ENCODE measurements at places on chromosomes 3 and 15.

DNA sequence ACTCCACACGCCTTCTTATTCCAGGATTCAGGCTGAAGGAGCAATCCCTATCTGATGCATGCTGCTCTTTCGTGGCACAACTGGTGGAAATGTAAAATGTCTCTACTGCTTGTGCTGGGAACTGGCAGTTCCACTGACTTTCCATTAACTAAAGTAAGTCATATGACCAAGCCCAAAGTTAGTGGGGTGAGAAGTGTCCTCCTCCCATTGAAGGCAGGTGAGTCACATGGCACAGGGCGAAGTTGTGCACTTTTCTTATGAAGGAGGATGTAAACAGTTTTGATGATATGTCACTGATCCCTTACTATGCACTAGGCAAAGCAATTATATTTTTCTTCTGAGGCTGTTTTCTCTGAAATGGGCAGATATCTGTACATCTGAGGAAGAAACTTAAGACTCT lies 51.6 kb downstream of the SLC7A14 start:
- DNase-seq = no peak

- DNase-seq = no peak
These were observed 151.5 kb downstream of the LRRK1 start for GRCh38 chr15:101070502-101071273.

- peak; percentile 40 for DNase-seq
These were observed 14.9 kb downstream of the PLEKHO2 start for GRCh38 chr15:64856429-64857145.

DNA sequence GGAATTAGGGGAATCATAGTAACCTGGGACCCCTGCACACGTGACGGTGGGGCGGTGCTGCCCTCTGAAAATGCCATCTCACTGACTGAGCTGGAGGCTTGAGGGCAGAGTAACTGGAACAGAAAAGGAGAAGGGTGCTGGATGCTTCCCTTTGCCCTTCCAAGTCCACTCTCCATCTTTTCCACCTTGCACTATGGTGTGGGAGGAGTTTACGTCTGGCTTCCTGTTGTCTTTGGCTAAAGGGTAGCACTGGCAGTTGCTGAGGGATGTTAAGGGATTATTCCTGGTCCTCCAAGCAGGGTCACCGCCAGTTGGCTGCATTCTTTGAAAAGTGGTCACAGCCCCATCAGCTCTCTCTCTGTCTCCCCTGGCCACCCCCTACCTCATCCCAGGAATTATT lies 129.4 kb upstream of the SNTN start:
- DNase-seq = no peak

DNA sequence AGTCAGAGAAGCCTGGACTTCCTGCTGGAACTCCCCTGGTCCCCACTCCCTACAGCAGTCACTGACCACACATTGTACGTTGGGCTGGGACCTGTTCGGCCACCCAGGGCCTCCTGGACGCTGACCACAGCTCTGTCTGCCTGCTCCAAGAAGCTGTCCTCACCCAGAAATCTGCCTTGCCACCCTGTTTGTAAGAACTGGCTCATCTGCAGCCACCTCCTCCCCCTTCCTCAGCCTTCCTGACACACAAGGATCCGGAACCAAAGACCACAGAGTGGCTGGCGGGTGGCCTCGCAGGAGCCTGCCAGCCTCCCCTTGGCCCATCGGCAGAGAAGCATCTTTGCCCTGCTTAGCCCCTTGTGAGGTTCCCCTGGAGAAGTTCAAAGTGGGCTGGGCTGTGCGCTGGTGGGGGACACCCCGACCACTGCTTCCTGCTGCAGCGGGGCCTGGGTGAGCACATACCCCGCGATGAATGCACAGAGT lies 91.9 kb downstream of the PCSK6 start:
- no peak for DNase-seq

DNA sequence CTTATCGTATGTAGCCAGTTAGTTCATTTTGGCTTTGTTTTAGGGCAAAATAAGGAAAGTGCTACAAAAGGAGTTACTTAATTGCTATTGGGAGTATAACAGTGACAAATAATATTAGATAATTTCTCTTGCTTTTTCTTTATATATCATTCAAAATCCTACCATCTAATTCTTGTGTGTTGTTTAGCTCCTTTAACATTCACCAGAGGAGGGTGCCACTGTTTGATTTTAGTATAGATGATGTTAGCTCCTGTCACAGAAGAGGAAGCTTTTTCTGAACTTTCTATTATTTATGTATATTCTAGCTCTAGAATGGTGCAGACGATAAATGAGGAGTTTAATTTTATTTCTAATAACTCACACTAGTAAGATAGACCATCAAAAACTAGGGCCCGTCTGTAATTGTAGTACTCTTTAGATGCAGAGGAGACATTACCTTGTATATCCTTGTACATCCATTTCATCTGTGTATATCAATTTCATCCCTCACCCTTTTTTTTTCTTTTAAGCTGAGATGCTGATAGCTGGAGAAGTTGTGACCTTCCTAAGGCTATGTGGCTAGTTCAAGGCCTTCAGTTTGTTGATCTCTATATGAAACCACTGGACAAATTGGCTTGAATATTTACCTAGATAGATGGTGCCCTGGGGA lies 3.0 kb downstream of the PPM1L start:
- DNase-seq = no peak

GRCh38 chr3:128021768-128022372 lies 30.4 kb upstream of the SEC61A1 start:
- no peak for DNase-seq

DNA sequence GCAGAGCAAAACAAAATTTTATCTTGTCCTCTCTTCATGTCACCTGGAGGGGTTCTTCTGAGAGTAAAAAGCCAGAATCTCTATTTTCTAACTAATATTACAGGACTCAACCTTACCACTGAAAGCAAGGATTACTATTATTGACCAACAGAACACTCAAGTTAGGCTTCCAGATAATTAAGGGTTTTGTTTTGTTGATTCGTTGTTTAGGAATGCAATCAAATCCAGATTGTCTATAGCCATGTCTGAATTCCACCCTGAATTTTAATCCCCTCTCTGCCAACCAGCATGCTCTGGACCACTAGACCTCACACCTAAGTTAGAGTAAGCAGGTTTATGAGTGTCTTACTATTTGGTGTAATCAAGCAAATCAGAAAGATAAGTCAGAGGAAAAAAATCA lies 90.7 kb downstream of the PEAK1 start:
- DNase-seq = no peak

DNA sequence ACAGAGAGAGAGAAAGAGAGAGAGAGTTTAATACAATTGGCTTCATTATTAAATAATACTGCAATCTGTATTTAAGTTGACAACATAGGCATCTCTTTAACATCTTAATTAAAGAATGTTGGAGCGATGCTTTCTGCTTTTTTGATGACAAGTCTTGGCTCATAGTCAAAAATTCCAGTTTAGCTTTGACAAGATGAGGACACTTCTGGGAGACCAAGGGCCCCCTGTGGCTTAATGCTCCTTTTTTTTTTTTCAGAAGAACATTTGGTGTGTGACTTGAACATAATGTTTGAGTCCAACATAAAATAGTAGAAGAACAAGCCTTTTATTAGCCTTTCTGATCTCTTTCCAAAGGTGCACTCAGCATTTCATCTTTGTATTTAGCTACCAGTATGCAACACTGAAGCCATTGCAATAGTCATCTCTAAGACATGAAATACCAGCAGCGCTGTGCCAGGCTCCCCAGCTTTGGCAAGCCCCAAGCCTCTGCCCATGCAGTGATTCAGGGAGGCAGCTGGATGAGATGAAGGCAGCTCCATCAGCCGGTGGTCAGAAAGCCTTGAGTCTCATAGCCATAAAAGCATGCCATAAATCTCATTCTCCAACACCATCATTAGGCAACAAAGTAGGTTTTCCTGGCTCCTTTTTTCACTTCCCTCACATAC lies 349.4 kb upstream of the SEMA6D start:
- DNase-seq = no peak

GRCh38 chr3:153142961-153143360 lies 19.1 kb upstream of the RAP2B start:
- no peak for DNase-seq

GRCh38 chr3:49104052-49104426 lies 518 bp downstream of the QARS1 start:
- DNase-seq = no peak

- DNase-seq = no peak
These were observed 97.1 kb downstream of the MINAR1 start for GRCh38 chr15:79529157-79529785.

DNA sequence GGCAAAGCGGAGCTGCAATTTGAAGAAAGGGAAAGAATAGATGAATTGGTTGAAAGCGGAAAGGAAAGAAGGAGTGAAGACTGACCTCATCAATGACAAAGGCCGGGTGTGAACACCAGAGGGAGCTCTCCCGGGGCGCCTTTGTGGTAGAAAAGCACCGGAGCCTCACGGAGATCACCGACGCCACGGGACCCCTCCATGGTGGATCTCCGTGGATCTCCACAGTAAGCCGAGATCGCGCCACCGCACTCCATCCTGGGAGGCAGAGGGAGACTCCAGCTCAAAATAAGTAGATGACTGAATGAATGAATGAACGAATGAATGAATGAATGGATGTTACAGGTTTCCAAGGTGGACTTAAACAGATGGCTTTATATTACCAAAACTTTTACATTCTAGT lies 25.0 kb downstream of the GPR160 start:
- DNase-seq = no peak

DNA sequence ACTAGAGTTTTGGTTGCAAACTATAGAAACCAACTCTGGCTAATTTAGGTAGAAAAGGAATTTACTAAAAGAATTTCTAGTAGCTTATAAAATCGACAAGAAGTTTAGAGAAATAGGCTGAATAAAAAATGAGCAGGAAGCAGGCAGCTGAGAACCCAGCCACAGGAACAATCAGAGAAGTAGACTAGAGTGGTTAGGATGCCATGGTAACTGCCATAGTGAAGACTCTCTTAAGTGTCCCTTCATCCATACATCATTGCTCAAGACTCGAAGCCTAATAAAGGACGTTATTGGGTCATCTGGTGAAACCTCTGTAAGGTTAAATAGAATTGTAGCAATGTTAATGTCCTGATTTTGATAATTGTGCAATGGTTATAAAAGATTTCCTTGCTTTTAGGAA lies 13.8 kb downstream of the AVEN start:
- no peak for DNase-seq

GRCh38 chr15:94298364-94298763 lies 67.0 kb downstream of the MCTP2 start:
- no peak for DNase-seq

DNA sequence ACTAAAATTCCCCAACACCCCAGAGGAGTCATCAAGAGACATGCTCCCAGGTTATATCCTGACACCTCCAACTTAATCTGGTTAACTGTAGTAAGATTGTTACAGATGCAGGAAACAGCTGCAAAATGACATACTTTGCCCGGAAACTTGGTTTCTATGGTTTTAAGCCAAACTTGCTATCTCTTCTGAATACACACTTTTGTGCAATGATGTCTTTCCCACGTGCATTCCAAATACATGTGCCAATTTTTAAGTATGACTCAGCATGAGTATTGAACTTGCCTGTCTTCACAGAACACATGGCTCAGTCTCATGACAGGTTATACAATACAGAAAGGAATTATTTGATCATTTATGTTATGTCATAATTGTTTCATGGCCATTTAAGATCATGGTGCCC lies 207.0 kb upstream of the DCBLD2 start:
- peak; percentile 6 for DNase-seq

DNA sequence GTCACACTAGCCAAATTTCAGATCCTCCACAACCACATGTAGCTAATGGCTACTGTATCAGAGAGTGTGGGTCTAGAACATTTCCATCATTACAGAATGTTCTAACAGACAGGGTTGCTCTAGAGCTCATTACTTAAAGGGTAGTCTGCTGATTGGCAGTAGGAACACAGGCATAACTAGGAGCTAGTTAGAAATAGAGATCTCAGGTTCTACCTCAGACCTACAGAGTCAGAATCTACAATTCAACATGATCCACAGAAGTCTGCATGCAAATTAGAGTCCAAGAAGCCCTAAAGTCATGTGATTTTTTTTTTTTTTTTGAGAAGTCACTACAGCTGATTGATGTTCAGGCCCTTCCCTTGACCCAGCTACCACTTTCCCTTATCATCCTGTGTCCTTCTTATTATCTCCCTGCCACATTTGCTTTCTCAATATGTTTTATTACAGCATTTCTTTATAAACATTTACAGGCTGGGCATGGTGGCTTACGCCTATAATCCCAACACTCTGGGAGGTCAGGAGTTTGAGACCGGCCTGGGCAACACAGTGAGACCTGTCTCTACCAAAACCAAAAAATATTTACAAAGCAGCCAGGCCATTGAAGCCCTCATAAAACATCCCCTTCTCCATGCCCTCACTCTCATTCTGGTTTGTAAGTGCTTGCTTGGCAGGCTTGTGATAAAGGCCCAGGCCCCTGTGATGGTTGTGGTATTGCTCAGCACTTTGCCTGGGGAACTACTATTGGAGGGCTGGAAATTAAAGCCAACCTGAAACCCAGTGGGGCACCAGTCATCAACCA lies 3.8 kb upstream of the ABHD5 start:
- DNase-seq = no peak

- no peak for DNase-seq
These were observed 160.7 kb downstream of the FHIT start for GRCh38 chr3:61090389-61091169.

DNA sequence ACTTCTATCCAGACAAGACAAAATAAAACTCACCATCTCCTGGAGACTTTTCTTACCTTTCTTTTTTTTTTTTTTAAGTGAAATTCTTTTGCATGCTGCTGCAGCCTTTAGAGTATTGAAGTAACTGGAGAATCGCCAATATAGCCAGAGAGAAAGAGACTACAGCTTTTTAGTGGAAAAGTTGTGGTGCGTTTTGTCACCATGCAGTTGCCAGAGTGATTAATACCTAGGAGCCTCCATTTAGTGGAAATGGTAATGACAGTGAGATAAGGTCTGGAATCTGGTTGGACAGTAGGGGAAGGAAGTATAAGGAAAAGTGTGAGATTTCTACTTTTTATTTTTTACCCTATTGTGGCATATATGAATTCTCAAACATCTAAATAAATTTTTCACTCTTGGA lies 18.1 kb upstream of the PARP14 start:
- DNase-seq = no peak

GRCh38 chr3:177590826-177591225 lies 393.5 kb upstream of the TBL1XR1 start:
- no peak for DNase-seq

- DNase-seq = peak; percentile 40
These were observed 45.1 kb downstream of the EFCAB12 start for GRCh38 chr3:129383292-129383860.

DNA sequence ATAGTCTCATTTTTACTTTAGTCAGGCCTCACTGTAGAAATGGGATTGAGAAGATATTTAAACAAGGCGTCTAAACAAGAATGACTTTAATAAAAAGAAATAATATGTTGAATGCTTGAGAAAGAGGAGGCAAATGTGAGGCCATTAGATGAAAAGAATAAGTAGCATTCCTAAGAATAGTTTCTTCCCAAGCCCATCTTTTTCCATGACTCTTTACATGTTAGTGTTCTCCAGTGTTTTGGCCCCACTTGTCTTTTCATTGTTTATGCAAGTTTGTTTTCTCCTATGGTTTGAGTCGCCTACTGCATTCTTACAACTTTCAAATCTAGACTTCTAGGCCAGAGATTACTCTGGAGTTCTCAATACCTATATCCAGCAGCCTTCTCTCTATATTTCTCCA lies 39.0 kb downstream of the TSC22D2 start:
- no peak for DNase-seq
